ENCODE measurements at places on chromosomes 11 and 22.

DNA sequence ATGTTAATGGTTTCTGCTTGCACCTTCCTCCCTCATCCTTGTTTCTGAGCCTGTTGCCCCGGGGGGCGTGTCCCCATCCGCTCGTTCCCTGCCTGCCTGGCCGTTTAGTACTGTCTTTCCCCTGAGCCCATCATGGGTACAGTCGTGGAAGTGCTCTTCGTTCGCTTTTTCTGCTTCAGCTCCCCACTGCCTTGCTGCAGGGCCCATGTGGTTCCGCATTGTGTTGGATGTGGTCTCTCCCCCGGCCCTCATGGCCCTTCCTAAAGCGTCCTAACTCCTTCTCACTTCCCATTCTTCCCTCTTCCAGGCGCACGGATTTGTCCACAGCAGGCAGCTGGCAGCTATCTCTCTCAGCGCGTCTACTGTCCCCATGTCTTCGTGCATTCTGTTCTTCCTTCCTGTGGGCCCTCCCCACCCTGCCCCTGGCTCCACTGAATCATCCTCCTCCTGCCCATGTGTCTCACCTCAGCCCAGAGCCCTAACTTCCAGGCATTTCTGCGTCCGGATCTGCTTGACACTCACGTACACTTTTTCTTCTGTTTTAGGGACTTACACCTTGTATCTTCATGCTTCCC lies 98.1 kb downstream of the ZBTB16 start:
- DNase-seq: no peak

GRCh38 chr11:34565417-34566207 lies 52.0 kb upstream of the ELF5 start:
- DNase-seq: no peak

GRCh38 chr11:45355706-45356041 lies 69.5 kb upstream of the SYT13 start:
- no peak for DNase-seq

GRCh38 chr22:28237112-28237511 lies 318.1 kb upstream of the PITPNB start:
- no peak for DNase-seq

DNA sequence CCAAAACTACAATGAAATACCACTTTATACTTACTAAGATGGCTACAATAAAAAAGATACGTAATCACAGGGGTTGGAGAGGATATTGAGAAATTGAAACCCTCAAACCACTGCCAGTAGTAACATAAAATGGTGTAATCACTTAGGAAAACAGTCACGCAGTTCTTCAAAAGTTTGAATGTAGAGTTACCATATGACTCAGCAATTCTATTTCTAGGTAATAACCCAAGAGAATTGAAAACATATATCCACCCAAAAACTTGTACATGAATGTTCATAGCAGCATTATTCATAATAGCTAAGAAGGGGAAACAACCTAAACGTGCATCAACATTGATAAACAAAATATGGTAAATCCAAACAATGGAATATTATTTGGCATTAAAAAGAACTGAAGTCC lies 24.4 kb upstream of the PSMA1 start:
- no peak for DNase-seq

DNA sequence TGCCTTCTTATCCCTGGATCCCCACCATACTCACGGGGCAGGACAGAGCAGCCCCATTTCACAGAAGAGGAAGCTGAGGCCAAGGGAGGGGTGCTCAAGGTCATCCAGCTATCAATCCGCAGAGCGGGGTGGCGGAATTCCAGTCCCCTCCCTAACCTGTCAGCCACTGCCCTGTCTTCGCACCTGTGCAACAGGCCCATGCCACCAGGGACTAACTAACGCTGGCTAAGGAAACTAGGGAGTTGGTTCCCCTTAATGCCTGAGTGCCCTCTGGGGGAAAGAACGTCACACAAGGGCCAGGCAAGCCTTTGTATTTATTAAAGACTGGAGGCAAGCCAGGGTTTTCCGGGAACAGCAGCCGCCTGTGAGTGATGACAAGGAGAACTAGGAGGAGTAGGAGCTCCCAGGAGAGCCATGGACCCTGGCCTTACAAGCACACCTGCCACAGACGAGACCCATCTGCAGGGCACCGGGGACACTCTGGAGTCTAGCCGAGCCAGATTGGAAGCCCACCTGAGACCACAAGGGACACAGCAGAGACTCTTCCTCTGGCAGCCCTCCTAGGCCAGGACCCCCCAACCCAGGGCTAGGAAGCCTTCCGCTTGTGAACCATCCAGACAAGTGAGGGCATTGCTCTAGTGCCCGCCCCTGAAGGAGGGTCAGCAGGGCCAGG lies 64.4 kb downstream of the MYH9 start:
- no peak for DNase-seq

GRCh38 chr11:72378704-72379383 lies 55.5 kb downstream of the CLPB start:
- no peak for DNase-seq

GRCh38 chr11:33692013-33692504 lies 8.6 kb downstream of the C11orf91 start:
- DNase-seq: no peak

DNA sequence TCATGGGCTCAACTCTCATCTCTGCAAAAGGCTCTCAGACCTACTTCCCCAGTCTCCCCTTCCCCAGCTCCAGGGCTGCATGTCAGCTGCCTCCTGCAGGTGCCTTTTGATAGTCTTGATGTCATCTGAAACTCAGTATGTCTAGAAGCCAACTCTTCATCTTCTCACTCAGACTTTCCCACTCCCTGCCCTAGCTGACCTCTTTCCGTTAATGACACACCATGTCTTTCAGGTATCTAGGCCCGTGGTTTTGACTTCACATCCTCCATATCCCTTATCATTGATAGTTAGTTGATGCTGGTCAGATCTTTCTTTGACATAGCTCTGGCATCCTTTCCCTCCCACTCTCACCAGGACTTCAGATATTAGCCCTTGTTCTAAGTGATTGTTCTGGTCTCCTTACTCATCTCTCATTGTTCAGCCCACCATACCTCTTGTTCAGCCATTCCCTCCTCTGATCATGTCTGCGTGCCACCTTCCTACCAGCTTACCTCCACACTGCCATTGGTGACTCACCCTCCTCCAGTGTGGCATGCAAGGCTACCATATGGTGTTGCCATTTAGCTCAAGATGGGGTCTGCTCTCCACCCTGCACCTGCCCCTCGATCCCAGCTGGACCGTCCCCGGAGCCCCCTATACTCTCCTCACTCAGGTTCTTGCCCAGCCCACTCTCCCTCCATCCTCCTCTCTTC lies 18.4 kb downstream of the TTC12 start:
- no peak for DNase-seq

DNA sequence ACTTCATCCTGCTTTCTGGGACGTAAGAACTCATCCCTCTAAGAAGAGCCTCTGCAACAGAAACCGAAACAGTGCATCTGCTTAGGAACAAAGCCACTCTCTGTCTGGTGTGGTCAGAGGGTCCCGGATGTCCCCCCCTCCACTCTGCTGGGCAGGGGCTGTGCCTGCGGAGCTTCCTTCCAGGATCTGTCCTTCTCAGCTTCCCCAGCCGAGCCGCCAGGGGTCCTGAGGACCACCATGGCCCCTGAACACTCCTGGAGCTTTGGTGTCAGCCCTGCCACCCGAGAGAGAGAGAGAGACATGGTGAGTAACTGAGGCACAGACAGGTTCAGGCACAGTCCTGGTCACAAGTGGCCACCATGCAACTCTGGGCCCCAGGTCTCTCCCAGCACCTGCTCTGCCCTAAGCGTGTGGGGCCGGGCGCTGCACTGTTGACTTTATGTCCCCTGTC lies 24.4 kb upstream of the MGAT3 start:
- DNase-seq: no peak

GRCh38 chr11:35845860-35846259 lies 98.0 kb upstream of the LDLRAD3 start:
- DNase-seq: no peak
